ENCODE measurements at places on chromosomes 16 and 17. TPM values are rescaled to one million over a fixed set of nuclear protein-coding genes. Genes with fewer than 3 reads are reported as not detected.
A peak's percentile ranks its signal among the peaks of the same experiment; 100 is the strongest.

DNA sequence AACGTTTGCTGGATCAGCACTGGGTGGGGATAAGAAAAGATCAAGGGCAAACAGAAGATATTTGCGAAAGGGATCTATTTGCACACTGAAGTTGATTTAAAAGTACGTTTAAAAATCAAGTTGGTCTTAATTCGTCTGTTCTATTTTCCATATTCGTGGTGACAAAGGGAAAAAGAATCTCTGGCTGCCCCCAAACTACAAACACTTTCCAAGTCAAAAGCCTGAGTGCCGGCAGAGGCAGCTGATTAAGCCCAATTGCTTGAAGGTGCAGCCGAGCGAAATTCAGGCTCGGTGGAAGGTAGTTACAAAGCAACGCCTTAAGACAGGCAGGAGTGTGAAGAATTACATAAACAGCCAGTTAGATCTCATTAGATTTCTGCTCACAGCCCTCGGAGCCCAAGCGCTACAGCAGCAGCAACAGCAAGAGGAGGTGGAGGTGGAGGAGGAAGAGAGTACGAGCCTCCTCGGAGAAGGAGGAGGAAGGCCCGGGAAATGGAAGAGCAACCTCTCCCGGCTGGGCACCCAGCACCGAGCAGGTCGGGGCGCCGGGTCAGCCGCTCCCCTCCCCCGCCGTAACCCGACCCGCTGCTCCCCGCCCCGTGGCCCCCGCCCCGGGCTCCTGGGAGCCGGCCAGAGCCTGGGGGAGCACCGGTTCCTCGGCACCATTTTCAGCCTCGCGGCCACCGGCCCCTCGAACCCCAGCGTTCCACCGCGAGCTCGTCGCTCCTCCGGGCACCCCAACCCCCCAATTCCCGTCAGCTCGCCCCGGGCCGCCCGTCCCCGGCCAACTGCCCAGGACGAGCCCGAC lies 890 bp downstream of the TOB1 start:
- DNase-seq = peak; percentile 29

- DNase-seq = no peak
Observed at GRCh38 chr16:27822996-27823395, 240.5 kb downstream of the GSG1L start.

DNA sequence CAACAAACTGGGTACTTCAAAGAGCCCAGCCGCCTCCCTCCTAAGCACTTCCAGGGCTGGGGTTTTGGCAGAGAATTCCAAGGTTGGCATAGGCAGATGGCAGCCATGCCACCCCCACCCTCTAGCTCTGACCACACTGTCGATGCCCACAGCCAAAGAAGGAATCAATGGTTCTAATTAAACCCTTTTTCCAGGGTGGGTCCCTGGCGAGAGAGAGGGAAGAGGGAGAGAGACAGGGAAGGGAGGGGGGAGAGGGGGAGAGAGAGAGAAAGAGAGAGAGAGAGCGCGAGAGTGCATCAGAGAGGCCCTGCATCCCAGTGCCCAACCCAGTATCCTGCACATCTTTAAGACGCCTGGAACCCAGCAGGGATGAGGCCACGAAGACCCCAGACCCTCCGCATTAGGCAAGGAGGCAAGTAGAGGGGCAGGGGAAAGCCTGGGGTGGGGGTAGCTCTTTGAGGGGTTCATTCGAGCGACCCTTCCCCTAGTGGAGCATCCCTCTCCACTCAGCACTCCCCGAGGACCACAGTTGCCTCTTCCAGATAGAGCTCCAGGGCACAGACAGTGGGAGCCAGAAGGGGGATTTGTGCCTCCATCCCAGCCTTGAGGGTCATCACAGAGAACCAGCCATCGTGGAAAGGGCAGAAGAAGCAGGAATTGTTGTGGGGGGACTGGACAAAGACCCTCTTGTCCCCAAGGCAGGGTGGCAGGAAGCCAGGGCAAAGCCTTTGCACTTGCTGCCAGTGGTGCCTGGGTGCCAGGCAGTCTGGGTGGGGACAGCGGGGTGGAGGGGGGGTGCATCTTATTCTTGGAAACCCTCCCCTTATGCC lies 2.6 kb downstream of the SRCIN1 start:
- no peak for DNase-seq

DNA sequence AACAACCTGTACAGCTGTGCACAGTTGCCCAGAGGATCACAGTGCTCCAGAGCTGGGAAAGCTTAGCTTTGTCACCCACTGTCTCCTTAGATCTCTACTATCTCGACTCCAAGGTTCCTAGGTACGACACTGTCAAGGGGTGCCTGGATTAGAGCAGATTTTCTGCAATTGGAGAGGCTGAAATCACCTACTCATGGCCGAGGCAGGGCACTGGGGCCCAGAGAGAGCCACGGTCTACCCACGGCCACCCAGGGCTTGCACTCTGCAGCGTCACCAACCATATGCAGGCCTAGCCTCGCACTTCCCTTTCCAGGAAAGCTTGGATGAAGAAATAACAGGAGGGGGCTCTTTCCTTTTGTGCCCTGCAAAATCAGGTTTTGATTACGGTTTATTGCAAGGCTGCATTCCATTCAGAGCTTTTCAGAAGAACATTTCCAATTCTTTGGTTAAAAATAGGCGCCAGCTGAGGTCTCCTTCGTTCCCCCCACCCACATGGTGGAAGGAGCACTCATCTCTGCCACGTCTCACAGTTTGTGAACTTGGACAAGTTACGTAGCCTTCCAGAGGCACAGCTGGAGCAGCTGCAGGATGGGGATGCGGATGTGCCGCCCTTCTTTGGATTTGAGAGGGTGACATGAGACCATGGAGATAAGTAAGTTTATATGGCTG lies 80.0 kb downstream of the IRX5 start:
- no peak for DNase-seq

- no peak for DNase-seq
Observed at GRCh38 chr16:70664325-70665112, 18.2 kb downstream of the IL34 start.

DNA sequence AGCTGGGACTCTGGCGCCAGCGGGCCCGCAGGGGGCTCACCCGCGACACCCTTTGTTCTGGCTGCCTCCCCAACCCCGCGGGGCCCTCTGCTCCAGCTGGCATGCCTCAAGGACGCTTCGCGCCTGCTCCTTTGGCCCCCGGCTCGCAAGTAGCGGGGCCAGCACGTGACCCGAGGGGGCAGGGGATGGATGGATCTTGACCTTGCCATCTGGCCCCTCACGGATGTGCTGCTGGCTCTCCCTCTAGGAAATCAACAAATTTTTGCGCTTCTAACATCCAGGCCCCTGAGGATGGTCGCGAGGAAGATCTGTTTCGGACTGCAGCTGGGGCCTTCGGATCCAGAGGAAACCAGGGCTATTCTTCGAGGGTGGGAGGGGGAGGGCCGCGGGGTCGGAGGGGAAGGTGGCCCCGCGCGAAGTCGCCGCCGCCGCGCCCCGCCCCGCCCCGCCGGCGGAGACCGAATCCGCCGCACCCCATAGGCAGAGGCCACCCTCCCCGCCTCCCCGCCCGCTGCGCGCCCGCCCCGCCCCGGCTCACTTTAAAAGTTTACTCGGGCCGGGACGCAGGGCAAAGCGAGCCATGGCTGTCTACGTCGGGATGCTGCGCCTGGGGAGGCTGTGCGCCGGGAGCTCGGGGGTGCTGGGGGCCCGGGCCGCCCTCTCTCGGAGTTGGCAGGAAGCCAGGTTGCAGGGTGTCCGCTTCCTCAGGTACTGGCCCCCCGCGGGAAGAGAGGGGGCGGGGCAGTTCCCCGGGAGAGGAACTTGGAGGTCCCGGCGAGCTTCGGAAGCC lies at the start of gene ACSF2:
ACSF2 (plus strand) TSS at position 537 of the 790 bp plus-strand sequence; CDS start at position 581, 44 bp downstream.
- DNase-seq = no peak

- no peak for DNase-seq
Observed at GRCh38 chr16:81397879-81398520, 46.6 kb upstream of the CMIP start.

HAS3 gene
- 4.7 TPM for total RNA-seq

MT1B gene
- not detected for total RNA-seq

ULK2 gene
- 14.7 TPM for total RNA-seq

Data from bronchial epithelial cell (primary cell).